ENCODE measurements at places on chromosomes 6 and 20.

DNA sequence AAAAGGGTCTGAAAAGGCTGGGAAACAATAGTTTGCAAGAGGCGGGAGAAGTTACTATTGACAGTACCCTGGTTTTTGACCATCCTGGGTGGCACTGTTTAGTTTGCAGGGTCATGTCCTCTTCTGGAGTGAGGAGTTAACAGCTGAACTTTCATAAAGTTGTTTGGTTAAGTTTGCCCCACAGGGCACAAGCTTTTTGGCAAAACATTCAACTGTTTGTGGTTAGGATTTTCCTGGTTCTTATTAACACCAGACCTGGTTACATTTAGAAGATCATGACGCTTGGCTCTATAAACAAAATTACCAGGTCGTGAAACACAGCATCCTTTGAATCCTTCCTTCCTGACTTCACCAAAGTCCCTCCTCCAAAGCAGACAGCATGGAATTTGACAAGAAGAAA lies 106.1 kb downstream of the RIN2 start:
- DNase-seq = peak; percentile 69

GRCh38 chr6:6686176-6686575 lies 97.7 kb downstream of the LY86 start:
- DNase-seq = no peak

DNA sequence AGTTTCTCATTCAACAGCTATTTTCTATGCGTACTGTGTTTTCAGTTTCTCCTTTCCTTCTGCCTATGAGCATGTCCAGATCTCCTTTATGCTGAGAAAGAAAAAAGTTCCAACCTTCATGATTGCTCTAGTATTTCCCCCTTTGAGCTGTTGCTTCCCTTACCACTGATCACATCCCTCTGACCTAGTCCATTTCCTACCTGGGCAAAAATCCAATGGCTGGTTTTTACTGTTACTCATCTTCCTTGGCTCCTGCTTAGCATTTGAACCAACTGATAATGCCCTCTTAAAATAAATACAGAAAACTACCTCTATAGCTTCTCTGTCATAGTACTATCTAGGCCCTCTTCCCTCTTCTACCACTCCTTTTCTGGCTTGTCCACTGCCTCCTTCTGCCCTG lies 6.0 kb downstream of the RFX6 start:
- DNase-seq = no peak

DNA sequence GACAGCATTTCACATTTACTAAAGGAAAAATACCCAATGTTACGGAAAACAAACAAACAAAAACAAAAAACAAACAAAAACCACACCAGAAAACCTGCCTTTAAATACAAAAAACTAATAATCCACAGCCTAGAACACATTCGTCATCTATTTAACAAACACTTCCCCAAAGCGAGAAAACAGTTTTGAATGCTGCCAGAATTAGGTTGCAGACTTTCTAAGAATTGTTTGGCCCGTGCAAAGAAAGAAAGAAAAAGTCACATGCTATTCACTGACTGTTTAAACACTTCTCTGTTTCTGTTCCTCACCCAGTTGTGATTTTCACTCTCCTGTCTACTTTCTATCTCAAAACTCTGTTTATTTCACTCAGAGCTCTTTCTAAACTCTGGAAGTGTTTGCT lies 52.5 kb downstream of the BCAS1 start:
- DNase-seq = no peak

GRCh38 chr6:6008089-6008647 lies 1.4 kb upstream of the NRN1 start:
- DNase-seq = no peak

- no peak for DNase-seq
Measured at GRCh38 chr6:158816329-158816728, 2.8 kb downstream of the EZR start.

- DNase-seq = no peak
Measured at GRCh38 chr6:89098461-89098860, 17.9 kb downstream of the PNRC1 start.

- DNase-seq = no peak
Measured at GRCh38 chr6:4297348-4297747, 162.0 kb upstream of the ECI2 start.

DNA sequence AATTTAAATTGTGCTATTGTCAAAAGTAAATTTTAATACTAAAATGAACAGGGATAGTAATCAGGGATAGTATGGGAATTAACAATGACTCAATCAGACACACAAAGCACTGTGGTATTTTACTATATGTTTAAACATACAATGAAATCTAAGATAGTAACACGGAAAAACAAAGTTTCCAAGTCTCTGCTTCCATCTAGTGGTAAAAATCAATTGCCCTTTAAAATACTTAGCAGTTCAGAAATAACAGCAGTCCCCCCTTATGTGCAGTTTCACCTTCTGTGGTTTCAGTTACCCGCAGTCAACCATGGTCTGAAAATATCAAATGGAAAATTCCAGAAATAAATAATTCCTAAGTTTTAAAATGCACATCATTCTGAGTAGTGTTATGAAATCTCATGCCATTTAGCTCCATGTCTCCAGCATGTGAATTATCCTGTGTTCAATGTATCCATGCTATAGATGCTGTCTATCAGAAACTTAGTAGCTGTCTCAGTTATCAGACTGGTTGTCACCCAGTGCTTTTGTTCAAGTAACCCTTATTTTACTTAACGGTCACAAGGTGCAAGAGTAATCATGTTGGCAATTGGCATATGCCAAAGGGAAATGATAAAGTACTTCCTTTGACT lies 58.5 kb downstream of the AHI1 start:
- peak; percentile 50 for DNase-seq

DNA sequence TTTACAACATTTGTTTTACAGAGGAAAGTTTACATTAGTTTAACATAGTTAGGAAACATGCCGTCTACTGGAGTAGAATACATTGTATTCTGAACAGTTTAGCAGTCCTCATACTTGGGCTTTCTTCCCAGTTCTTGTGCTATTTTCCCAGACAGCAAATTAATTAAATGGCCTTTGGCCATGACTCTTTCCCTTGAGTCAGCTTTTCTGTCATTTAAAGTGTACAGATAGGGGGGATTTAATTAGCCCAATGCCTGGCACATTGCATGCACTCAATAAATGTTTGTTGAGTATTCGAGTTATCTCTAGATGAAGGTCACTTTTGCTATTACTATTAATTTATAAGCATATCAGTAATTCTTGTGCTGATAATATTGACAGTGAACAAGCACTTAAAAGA lies 1.6 kb downstream of the TMEM244 start:
- DNase-seq = no peak

- no peak for DNase-seq
Measured at GRCh38 chr20:39549733-39550132, 587.6 kb downstream of the DHX35 start.

DNA sequence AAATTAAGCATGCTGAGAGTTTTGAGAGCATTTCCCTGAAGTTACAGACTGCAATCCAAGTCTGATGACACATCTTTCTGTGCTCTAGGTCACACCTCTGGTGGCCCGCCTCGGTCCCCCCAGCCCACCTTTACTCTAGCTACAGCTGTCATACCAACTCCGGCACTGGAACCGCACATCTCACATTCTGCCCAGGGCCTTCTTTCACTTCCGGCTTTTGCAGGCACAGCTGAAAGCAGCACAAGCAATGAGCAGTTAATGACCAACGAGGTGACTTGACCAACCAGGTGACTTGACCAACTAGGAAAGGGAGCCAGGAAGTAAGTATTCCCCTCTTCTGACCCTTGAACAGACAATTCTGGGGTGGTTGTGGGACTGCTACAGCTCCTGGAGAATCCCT lies 88.6 kb upstream of the MOCS1 start:
- no peak for DNase-seq

GRCh38 chr6:153957394-153957793 lies 81.6 kb upstream of the OPRM1 start:
- no peak for DNase-seq

DNA sequence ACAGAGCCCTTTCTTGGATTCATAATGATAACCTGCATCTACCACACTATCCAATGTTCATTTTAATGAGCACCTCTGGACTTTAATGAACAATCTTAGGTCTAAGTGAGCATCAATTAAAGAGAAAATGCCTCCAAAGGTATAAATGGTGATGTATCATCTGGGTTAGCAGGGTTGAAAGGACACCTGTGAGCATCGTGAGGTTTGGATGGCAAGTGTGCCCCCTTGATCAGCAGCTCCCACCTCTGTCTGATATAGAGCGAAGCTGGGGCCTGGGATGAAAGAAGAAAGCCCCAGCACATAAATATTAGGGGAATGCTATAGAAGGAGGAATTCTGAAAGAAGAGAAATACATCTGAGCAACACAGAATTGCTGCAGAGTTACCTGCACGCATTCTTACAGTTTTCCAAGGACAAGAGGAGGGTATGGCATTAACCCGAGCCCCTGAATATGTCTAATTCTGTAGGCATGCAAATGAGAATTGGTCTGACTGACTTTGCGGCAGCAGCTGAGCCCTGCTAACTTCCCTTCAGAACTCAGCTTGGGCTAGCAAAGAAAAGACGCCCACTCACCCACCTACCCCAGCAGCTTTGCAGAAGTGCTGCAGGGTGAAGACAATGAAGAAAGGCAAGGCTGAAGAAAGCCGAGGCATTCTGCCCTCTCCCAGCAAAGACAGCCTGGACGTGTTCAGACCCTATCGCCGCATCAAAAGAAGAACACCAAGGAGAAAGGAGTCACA lies 136.2 kb downstream of the GMPR start:
- DNase-seq = no peak

- DNase-seq = no peak
Measured at GRCh38 chr6:155867682-155868081, 412.0 kb upstream of the NOX3 start.

DNA sequence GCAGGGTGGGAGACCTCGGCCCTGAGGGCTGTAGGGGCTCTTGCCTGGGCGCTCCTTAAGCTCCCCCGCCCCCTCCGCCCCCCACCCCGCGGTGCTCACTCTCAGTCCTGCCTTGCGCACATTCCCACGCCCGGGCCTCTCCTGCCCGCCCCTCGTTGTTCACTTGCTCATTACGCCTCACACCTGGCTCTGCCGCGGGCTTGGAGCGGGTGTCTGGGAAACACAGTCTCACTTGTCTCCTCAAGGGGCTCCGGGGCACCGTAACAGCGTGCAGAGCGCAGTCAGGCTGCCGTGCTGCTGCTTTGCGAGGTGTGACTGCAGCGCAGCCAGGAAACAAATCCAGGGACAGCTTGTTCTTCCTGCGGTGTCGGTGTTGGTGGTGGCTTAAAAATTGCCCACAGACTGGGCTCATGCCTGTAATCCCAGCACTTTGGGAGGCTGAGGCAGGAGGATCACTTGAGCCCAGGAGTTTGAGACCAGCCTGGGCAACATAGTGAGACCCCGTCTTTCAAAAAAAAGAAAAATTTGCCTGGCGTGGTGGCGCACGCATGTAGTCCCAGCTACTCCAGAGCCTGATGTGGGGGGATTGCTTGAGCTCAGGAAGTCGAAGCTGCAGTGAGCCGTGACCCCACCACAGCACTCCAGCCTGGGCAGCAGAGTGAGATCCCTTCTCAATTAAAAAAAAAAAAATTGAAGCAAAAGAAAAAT lies 4.6 kb downstream of the NPBWR2 start:
- DNase-seq = no peak

GRCh38 chr6:25363427-25363826 lies 84.3 kb downstream of the CARMIL1 start:
- no peak for DNase-seq

GRCh38 chr20:33539129-33539528 lies 49.2 kb downstream of the CBFA2T2 start:
- DNase-seq = peak; percentile 57

- no peak for DNase-seq
Measured at GRCh38 chr6:39642270-39642669, 82.9 kb downstream of the KIF6 start.

- no peak for DNase-seq
Measured at GRCh38 chr6:105988812-105989577, 97.1 kb upstream of the PRDM1 start.

GRCh38 chr20:45647441-45648050 lies 16.5 kb upstream of the WFDC9 start:
- DNase-seq = no peak

- DNase-seq = no peak
Measured at GRCh38 chr20:55054453-55054852, 579.1 kb downstream of the DOK5 start.

DNA sequence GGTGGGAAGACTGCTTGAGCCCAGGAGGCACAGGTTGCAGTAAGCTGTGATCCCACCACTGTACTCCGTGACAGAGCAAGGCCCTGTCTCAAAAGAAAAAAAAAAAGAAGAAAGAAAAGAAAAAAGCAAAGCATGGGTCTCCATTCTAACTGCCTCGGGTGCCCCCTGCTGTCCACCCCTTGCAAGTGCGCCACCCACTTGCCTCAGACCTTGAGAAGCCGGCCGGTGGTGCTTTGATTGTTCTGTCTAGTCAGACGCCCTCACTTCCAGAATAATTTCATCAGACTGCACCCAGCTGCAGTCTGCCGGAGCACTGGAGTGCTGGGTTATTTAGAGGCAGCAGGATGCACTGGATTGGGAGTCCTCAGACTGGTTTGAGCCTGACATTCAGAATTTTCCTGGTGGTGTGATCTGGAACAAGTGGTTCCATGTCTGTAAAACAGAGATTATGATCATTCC lies 17.6 kb upstream of the TM9SF4 start:
- DNase-seq = peak; percentile 79

DNA sequence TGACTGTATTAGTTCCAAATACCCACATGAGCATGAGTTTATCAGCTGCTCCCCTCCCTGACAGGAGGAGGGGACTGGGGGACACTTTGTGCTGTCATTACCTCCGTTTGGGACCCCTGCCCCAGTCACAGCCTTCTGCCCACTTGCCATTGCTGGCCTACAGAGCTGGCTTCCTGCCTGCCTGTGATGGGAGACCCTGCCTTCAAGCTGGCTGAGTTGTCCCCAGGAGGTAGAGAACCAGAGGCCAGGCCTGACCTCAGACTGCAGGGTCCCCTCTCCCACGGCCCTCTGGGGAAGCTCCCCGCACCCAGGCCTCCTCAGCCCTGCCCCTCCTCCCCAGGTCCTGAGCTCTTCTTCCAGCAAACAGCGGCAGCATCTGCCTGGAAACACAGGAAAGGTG lies 105.5 kb downstream of the JPH2 start:
- DNase-seq = no peak

DNA sequence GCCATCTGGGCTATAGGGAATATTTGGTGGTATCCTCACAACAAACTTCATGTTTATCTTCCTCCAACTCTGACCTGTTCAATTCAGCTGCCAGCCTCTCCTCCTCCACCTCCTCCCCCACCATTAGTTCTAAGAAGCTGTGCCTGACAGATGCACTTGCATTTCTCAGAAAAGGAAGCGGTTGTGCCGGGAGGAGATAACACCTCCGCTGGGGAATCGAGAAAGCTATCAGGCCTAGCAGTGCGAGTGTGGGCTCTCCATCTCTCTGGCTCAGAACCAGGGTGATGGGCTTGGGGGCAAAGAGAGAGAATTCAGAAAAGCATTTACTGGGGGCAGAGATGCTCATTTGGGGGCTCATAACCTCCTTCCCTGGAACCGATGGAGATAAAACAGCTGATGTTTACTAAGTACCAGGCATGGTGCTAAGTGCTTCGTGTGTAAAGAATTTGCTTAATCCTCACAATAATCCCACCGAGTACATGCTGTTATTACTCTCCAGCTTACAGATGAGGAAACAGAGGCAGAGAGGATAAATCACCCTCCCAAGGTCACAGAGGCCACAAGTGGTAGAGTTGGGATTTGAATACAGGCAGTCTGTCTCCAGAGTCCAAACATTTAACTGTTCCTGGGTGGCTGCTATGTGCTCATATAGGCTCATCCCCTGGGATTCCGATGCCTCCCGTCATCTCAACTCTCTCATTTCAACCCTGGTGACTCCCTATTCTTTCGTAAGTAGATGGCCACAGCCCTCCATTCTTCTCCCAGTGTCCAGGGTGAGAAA lies 38.3 kb downstream of the COX4I2 start:
- no peak for DNase-seq

Data from T47D (cell line).